Thoracic aorta (tissue), 2 donors: ENCODE measurements at places on chromosomes 12 and 14. TPM values are rescaled to one million over a fixed set of nuclear protein-coding genes. Genes with fewer than 3 reads are reported as not detected.

DNA sequence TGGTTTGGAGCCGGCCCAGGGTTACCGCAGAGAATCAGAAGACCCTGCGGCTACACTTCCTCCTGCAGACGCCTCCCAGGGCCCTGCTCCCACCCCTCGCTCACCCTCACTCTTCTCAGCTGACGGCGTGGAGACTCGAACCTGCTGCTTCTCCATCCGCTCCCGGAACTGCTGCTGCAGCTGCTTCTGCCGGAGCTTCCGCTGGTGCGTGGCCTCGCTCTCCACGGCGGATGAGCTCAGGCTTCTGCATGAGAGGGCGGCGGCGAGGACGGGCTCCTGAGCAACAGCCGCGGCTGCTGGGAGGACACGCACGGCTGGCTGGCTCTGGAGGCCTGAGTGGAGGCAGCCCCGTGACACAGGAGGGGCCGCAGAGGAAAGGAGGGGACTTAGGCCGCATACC lies 33.3 kb downstream of the RAD52 start:
- no peaks in the 10 kb centered on the region for H3K27me3 ChIP-seq
- peaks cover 11% of the 10 kb centered on the region for H3K4me1 ChIP-seq
- H3K27ac ChIP-seq = no peak overlapping the region
- peaks cover 17% of the 10 kb centered on the region for H3K36me3 ChIP-seq
- H3K4me3 ChIP-seq = no peak overlapping the region
- no peak for DNase-seq

Gene NTS
- not detected for total RNA-seq

Gene ESPL1
- total RNA-seq = 0.78 TPM

DNA sequence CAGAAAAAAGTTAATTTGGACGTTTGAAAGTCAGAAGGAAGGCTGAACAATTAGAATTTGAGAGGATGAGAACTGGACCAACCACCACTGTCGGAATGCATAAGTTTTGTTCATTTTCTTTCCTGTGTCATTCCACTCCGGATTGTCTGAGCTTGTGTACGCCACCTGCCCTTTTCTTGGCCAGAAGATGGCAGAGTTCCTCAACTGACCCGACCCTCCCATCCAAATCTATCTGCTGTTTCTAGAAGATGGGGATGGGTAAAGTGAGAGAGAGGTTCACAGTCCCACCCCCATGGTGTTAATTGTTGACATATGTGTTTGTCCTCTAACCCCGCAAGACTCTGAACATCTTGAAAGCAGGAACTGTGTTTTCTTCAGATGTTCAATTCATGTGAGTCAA lies 388.0 kb downstream of the VRK1 start:
- H3K27me3 ChIP-seq = no peaks in the 10 kb centered on the region
- H3K27ac ChIP-seq = no peak overlapping the region
- H3K4me1 ChIP-seq = no peaks in the 10 kb centered on the region
